ENCODE measurements at places on chromosomes 6 and 20.

DNA sequence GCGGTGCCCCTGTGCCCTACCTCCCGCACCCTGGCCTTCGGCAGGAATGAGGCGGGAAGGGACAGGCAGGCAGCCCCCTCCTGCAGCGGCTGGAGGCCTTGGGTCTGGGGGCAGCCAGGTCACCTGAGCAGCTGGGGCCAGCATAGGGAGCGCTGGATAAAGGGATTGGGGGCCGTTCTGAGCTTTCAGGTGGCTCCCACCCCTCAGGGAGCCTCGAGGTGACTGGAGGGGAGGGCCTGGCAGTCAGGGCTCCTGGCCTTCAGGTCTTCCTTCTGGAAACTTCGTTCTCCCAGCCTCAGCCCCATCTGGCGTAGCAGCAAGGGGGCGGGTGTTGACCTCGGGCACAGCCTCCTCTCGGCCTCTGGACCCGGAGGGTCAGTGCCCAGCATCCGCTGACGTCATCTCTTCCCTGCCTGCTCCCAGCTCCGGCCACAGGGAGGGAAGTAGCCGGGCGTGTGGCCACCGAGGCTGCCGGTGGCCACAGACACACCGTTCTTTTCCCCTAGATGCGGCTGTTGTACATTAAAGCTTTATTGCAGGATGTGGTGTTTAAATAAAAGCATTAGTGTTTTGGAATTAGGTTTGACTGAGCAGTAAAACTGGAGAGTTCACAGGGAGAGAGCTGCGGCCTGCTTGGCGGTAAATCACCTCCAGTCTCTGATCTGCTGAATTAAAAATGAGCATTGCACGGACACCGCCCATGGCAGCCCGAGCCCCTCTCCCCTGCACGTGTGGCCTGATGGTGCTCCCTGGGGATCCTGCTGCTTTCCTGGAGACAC, 80.0 kb upstream of the GATA5 start:
- no peak for DNase-seq

DNA sequence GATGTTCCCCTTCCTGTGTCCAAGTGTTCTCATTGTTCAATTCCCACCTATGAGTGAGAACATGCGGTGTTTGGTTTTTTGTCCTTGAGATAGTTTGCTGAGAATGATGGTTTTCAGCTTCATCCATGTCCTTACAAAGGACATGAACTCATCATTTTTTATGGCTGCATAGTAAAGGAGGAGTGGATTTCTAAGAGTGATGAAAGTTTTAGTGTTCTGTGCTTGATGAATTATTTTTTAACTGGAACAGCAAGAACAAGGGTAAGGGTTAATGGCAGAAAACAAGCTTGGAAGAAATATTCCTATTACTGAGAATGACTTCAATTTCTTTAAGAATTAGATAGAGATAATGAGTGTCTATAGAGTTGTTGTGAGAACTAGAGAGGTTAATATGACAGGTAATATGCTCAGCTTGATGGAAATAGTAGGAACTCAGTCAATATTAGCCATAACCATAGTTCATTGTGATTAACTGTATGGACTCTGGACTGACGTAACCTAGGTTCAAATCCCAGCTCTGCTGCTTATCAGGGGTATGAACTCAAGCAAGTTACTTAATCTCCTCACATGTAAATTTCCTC, 190.0 kb downstream of the RPS12 start:
- no peak for DNase-seq

DNA sequence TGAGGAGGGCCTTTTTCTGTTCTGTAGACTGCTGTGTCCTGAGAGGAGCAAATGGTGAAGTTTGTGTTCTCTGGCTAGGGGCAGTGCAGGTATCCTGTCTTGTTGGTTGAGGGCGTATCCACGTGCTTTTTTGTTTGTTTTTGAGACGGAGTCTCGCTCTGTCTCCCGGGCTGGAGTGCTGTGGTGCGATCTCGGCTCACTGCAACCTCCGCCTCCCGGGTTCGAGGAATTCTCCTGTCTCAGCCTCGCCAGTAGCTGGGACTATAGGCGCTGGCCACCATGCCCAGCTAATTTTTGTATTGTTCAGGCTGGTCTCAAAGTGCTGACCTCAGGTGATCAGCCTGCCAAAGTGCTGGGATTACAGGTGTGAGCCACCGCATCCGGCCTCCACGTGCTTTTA, 10.8 kb upstream of the PXDC1 start:
- DNase-seq, result no peak

DNA sequence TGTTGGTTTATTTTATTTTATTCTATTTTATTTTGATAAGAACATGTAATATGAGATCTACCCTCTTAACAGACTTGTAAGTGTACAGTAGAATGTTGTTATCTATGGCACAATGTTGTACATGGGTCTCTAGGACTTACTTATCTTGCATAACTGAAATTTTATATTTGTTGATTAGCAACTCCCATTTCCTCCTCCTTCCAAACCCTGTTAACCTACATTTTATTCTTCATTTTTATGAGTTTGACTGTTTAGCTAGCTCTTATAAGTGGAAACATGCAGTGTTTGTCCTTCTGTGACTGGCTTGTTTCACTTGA, 37.9 kb upstream of the BCAS1 start:
- no peak for DNase-seq

GRCh38 chr6:169779092-169779815, 27.8 kb downstream of the ERMARD start:
- DNase-seq, result no peak

GRCh38 chr20:50604451-50604850, 86.9 kb downstream of the RIPOR3 start:
- no peak for DNase-seq

DNA sequence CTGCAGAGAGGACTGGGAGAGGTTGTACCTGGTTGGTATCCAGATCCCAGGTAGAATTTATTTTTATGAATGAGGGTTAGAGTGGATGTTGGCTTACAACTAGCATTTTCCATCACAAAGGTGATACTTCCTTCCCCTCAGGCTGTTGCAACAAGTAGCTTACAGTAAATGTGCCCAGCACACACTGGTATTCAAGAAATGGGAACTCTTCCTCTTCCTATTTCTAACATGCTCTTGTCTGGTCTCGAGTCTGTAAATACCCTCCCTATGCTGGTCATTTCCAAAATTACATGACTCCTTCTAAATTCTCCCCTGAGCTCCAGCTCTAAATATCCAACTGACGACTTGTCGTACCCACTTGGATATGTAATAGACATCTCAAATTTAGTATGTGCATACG, 90.1 kb upstream of the FOXC1 start:
- DNase-seq, result no peak

DNA sequence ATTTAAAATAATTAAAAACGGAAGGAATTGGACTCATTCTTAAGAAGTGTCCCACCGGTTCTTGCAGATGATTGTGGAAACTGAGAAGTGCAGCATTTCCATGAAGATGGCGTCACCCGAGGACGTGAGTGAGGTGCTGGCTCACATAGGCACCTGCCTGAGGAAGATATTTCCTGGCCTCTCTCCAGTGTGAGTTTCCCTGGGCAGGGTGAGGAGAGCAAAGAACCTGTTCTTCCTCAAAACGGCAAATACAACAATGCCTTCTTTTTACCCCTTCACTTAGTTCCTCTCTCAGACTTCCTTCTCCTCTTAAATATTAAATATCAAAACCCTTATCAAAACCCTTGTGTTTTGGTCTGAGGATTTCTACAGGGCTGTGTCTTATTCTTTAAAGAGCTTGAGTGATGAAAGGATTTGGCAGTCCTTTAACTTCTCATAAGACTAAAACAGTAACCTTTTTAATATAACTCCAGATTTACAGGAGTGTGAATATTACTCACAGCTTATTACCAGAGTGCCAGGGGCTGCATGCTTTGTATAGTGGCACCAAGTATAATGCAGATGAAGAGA, 156.3 kb downstream of the CARMIL1 start:
- DNase-seq, result no peak

GRCh38 chr20:2873747-2874041, 413 bp downstream of the PTPRA start:
- DNase-seq, result peak; percentile 59

DNA sequence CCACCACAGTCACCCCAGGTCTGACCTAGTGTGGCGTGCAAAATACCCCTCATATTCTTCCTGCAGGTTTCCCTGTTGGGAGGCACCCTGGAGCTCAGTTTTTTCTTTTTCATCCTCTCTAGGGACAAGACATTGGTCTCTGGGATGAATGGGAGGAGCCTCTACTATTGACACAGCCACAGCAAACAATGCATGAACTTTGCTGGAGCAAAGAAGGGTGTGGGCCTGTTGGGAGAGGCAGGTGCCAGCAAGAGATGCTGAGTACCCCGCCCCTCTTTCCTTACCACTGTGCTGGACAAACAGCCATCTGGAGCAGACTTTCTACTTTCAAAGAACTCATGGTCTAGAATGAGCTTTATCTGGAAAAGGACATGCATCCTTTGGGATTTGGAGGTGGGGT, 10.1 kb downstream of the TGM3 start:
- no peak for DNase-seq

GRCh38 chr6:75126518-75126917, 79.3 kb downstream of the COL12A1 start:
- DNase-seq, result no peak

- no peak for DNase-seq
These were observed 69.2 kb upstream of the CDYL start for GRCh38 chr6:4707011-4707410.

DNA sequence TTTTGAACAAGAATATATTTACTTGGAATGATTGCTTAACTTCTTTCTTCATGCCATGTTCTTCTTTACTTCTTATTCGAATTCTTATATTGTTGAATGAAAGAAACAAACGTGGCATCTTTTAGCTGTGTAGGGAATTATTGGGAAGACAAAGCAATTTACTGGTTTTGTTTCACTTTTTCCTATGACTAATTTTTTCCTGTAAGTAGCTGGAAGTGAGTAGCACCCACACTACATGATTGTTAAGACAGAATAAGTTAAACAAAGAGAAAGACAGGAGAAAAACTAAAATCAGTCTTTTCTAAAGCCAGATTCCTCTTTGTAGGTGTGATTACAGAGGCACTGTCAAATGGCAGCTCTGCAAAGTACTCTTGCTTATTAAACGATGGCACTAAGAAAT, 593.4 kb downstream of the EYS start:
- no peak for DNase-seq

DNA sequence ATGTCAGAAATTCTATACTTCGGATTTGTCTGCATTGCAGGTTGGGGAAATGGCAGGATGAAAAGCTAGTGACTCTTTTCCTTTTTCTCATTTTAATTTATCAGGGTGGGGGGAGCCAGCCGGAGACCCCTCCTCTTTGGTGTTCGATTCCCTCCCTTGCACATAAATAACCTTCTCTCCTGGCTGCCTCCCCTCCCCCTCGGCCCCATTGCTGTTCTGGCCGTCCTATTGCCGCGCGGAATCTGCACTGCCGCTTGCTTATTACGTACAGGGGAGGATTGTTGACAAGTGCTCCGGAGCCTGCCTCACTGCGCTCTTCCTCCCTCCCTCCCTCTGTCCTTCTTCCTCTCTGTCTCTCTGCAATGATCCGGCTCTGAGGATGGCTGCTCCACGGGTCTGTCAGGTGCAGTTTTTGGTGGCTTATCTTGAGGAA, 154.7 kb downstream of the JARID2 start:
- no peak for DNase-seq

DNA sequence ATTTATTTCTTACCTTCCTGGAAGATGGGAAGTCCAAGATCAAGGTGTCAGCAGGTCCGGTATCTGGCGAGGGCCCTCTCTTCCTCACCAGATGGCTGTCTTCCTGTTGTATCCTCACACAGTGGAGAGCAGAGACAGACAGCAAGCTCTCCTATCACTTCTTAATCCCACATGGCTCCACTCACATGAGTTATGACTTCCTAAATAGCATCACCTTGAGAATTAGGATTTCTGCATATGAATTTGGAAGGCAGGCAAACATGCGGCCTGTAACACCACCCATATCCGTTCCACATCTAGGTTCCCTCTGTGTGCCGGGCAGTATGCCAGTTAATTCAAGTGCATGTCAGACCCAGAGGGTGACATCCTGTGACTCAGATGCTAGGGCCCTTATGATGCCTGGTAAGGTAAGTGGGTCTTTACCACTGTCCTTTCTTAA, 2.1 kb downstream of the RAET1E start:
- DNase-seq, result peak; percentile 45

DNA sequence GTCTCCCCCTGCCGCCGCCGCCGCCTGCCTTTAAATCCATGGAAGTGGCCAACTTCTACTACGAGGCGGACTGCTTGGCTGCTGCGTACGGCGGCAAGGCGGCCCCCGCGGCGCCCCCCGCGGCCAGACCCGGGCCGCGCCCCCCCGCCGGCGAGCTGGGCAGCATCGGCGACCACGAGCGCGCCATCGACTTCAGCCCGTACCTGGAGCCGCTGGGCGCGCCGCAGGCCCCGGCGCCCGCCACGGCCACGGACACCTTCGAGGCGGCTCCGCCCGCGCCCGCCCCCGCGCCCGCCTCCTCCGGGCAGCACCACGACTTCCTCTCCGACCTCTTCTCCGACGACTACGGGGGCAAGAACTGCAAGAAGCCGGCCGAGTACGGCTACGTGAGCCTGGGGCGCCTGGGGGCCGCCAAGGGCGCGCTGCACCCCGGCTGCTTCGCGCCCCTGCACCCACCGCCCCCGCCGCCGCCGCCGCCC, 474 bp downstream of the CEBPB start:
- peak; percentile 54 for DNase-seq

DNA sequence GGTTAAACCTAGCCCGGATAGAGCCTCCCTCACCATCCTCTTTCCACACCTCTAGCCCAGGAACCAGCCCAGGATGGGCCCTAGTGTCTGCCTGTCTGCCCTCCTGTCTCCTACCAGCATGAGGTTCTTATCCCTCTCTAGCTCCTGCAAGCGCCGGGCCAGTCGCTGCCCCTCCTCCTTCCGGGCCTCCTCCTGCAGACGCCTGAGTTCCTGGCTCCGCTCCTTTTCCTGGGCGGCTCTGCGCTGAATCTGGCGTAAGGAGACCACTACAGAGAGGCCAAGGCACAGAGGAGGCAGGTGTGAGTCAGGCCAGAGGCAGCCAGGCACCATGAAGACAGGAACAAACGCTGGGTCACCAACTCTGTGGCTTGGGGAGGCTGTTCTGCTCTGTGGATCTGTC, 4.3 kb upstream of the PSORS1C2 start:
- DNase-seq, result no peak

GRCh38 chr20:3195590-3196237, 8.8 kb downstream of the DDRGK1 start:
- DNase-seq, result no peak

DNA sequence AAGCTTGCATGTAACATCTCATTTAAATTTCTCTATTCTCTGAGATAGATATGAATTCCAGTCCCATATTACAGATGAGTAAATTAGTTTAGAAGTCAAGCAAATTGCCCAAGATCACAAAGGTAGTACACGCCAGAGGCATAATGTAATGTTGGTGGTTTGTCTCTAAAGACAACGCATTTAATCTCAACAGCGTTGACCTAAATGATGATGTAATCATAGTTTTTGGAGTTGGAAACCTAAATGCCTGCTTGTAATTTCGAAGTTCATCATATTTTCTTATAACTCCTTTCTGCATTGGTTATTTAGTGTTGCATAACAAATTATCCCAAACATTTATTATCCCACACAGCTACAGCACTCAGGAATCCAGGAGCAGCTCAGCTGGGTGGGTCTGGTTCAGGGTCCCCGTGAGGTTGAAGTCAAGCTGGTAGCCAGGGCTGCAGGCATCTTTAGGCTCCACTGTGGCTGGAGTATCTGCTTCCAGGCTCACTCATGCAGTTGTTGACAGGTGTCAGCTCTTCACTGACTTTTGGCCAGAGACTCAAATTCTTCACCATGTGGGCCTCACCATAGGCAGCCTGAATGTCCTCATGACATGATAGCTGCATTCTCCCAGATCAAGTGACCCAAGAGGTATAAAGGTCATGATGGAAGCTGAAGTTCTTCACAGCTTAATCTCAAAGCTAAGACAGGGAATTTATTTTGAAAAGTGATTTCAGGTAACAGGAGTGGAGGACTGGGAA, 122.0 kb upstream of the SPTLC3 start:
- no peak for DNase-seq

Data from CD4-positive, alpha-beta T cell treated with Interleukin-2 at 100 ng/mL for 4 hours (primary cell).